ENCODE measurements at places on chromosomes 7 and 10. TPM values are rescaled to one million over a fixed set of nuclear protein-coding genes. Genes with fewer than 3 reads are reported as not detected.

- H3K27me3 ChIP-seq, result no peaks in the 10 kb centered on the region
- H3K4me1 ChIP-seq, result no peaks in the 10 kb centered on the region
- no peak for DNase-seq
- no peak overlapping the region for H3K27ac ChIP-seq
These were observed 329.5 kb downstream of the ATRNL1 start for GRCh38 chr10:115422624-115423023.

DNA sequence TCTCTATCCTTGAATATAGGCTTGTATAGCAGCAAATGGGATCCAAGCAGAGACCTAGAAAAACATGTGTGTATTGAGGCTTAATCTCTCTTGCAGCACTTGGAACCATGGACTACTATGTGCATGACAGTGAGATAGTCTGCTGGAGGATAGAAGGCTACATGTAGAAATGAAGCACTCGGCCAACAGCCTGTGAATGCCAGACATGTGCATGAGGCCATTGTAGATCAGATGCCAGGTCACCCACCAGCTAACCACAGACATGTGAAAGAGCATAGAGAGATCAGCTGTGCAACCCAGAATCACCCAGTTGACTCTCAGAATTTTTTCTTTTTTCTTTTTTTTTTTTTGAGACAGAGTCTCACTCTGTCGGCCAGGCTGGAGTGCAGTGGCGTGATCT lies 90.9 kb downstream of the NT5C2 start:
- H3K36me3 ChIP-seq, result peaks cover 30% of the 10 kb centered on the region
- H3K27me3 ChIP-seq, result no peaks in the 10 kb centered on the region
- no peak overlapping the region for H3K4me3 ChIP-seq
- H3K4me1 ChIP-seq, result no peaks in the 10 kb centered on the region

DNA sequence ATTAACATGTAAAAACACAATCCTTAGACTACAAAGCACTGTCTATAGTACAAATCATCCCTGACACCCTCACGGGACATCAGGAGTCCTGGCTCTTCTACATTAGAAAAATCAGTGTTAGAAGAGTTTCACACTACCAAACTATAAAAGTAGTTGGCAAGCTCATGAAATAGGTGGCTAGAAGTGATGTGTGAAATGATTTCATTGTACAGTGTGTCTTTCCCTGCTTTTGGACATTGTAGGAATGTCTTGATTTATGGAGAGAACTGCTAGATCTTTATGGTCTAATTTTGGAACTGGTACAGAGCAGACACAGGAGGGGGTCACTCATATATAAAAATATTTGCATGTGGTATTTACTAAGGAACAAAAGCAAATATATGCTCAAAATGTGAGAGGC lies 33.2 kb downstream of the SEMA3A start:
- H3K36me3 ChIP-seq, result no peaks in the 10 kb centered on the region
- no peaks in the 10 kb centered on the region for H3K4me1 ChIP-seq
- no peak overlapping the region for H3K27ac ChIP-seq
- no peak overlapping the region for H3K4me3 ChIP-seq
- no peak for DNase-seq

DNA sequence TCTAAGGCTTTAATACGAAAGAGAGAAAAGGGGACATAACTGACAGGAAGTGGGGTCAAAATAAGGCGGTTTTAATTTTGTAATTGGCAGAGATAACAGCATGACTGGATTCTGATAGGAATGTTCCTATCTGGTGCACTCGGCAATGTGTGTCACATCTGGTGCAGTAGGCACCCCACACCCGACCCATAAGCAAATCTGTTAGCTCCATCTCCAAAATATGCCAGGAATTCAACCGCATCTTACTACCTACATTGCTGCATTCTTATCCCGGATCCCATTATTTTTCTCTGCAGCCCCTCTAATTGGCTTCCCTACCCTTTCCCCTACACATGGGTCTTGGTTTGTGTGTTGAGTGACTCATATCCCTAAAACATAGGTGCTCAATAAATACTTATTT lies 19.1 kb upstream of the GALNT11 start:
- no peaks in the 10 kb centered on the region for H3K4me1 ChIP-seq
- DNase-seq, result no peak
- no peak overlapping the region for H3K4me3 ChIP-seq

DNA sequence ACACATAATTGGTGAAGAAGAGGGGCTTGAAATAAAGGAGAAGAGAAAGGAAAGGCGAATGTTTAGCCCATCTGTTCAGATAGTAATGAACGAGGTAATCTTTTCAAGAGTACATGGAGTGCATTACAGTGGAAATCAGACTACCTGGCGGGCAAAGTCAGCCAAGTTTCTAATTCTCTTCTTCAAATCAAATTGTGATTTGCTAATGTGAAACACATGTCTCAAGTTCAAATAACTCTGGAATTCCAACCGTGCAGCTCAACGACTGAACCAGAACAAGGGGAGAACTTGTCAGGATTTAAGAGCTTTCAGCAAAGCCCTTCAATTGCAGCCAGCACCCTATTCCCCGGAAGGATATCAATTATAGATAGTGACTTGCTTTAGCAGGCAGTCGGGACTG lies 216.9 kb downstream of the GLI3 start:
- H3K27ac ChIP-seq, result no peak overlapping the region
- DNase-seq, result no peak
- no peak overlapping the region for H3K4me3 ChIP-seq
- no peaks in the 10 kb centered on the region for H3K4me1 ChIP-seq
- H3K27me3 ChIP-seq, result no peaks in the 10 kb centered on the region

- H3K27ac ChIP-seq, result peak overlapping the region; percentile 84
- H3K36me3 ChIP-seq, result peaks cover 36% of the 10 kb centered on the region
These were observed 32.2 kb downstream of the PHTF2 start for GRCh38 chr7:77830649-77831355.

- no peaks in the 10 kb centered on the region for H3K27me3 ChIP-seq
- no peaks in the 10 kb centered on the region for H3K36me3 ChIP-seq
- no peak overlapping the region for H3K4me3 ChIP-seq
- no peak for DNase-seq
These were observed 9.2 kb upstream of the FOXP2 start for GRCh38 chr7:114405427-114405826.

DNA sequence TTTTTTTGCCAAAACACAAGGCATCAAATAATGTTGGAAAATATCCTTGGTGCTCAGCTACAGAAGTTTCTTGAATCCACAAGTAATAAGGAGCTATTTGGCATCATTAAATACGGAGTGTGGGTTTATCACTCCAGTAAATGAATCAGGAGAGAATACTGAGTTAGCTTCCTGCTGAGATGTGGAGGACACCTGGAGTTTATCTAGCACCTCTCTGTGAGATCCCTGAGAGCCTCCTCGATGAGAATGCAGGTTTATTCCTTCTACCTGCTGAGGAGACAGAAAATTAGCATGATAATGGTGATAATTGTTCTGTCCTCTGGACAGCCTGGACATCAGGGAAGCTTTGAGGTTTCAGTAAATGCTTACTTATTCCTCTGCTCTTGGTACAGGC lies 40.5 kb downstream of the NRG3 start:
- H3K4me1 ChIP-seq, result no peaks in the 10 kb centered on the region
- no peak overlapping the region for H3K27ac ChIP-seq
- H3K27me3 ChIP-seq, result no peaks in the 10 kb centered on the region
- H3K4me3 ChIP-seq, result no peak overlapping the region
- H3K36me3 ChIP-seq, result no peaks in the 10 kb centered on the region

DNA sequence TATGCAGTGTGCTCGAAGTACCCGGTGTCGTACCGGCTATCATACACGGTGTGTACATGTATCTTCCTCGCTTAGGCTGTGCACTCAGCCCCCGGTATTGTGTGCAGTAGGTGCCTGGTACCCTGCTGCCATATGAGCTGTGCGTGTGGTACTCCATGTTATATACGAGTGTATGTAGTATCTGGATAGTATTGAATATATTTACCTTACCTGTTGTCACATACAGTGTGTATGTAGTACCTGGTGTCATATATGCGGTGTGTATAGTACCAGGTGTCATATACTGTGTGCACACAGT lies 1.2 kb downstream of the ZMYND11 start:
- H3K4me1 ChIP-seq, result peaks cover 32% of the 10 kb centered on the region
- H3K27me3 ChIP-seq, result no peaks in the 10 kb centered on the region
- DNase-seq, result no peak
- no peaks in the 10 kb centered on the region for H3K36me3 ChIP-seq

DNA sequence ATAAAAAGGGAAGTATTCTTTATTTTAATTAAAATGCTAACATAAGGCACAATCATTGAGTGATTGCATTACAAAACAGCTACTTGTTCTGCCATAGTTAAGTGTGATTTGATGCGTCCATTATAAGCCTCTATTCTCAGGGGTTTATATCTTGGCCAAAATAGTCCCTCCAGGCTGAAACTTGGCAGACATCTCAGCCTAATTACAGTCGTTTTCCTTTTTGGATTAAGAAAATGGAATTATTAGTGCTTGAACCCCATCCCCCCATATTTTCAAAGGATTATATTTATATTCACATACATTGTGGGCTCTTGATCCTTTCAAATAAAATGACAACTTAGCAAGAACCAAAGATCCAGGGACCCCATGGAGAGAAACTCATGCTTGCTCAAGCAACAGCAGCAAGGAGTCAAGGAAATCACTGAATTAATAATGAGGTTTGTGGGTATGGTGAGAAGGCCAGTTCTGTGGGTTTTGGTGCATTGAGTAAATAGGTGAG lies 66.7 kb upstream of the NEUROD6 start:
- no peaks in the 10 kb centered on the region for H3K4me1 ChIP-seq
- no peak overlapping the region for H3K27ac ChIP-seq
- no peaks in the 10 kb centered on the region for H3K27me3 ChIP-seq
- no peak overlapping the region for H3K4me3 ChIP-seq

DNA sequence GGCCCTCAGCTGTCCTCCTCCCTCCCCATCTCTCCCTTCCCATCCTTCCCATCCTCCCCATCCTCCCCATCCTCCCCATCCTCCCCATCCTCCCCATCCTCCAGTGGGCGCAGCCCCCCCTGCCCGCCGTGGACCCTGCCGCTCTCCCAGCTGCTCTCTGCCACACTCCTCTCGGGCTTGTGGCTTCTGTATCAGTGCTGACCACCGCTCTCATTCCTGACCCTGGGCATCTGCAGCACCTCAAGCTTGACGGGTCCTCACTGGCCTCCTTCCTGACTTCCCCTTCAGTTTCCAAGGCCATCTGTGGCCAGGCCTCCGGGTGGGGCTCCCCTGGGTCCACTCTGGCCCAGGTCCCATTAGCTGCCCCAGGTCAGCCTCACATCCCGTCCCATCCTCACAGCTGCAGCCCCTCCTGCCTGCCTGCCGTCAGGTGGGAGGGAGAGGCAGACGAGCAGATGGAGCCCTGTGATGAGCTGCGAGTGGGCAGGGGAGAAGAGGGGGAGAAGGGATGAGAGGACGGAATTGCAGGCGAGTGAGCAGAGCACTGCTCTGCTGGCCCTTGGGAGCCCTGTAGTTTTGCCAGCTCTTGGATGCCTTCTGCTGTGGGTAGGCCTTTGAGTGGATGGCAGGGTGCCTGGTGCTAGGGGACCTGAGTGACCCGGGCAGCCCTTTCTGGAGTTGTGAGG lies 35.7 kb downstream of the LHPP start:
- DNase-seq, result no peak
- H3K27me3 ChIP-seq, result no peaks in the 10 kb centered on the region
- no peak overlapping the region for H3K4me3 ChIP-seq

DNA sequence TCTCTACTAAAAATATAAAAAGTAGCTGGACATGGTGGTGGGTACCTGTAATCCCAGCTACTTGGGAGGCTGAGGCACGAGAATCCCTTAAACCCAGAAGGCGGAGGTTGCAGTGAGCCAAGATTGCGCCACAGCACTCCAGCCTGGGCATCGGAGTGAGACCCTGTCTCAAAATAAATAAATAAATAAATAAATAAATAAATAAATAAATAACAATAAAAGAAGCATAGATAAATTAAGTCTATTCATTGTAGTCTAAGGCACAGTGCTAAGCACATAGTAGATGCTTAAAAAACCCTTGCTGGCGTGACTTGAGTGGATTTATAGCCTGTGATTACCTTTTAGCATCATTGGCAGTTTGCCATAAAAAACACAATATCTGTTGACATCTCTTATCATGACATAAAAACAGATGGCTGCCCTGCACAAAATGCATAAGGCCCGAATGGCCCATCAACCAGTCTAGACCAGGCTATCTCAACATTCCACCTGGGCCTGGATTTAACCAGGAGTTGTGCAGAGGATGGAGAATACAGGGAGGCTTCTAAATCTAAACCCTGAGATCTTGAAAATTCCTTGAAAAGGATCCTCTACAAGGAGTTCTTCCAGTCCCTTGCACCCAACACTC lies 94.9 kb downstream of the PRLHR start:
- H3K27me3 ChIP-seq, result peaks cover 20% of the 10 kb centered on the region
- no peak for DNase-seq
- H3K4me1 ChIP-seq, result peaks cover 3% of the 10 kb centered on the region
- no peak overlapping the region for H3K4me3 ChIP-seq
- no peaks in the 10 kb centered on the region for H3K36me3 ChIP-seq
- H3K27ac ChIP-seq, result no peak overlapping the region

GRCh38 chr7:22251281-22251680 lies 105.7 kb downstream of the RAPGEF5 start:
- no peak overlapping the region for H3K27ac ChIP-seq
- peaks cover 17% of the 10 kb centered on the region for H3K27me3 ChIP-seq
- no peaks in the 10 kb centered on the region for H3K36me3 ChIP-seq
- H3K4me3 ChIP-seq, result no peak overlapping the region
- peaks cover 2% of the 10 kb centered on the region for H3K4me1 ChIP-seq

DNA sequence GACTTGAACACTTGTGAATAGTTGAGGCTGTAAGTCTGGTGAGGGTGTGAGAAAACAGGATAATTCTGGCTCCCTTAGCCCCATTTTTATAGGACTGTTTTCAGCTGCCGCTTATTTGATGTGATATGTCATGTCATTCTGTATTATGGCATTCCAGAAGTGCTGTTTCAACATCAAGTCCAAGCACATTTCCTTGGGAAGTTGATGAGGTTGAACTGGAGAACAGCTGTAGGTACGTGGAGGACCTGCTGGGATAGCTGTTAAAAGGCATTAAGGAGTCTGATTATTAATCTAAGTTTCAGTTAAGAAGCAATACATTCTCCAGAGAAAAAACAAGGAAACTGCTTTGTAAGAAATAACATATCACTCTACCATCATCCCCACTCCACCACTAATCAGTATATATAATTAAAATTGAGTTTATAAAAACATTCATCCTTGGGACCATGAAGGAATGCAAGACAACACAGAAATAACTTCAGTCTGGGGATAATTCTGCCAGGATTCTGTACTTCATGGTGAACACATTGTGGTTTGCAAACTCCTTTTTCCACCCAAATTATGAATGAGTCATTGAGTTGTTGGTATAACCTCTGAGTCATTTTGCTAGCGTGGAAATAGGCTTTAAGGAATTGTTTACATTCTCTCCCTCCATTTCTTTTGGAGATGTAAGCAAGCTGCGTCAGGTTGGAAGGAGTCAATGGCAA lies 39.9 kb upstream of the TMEM229A start:
- H3K4me3 ChIP-seq, result no peak overlapping the region
- H3K36me3 ChIP-seq, result no peaks in the 10 kb centered on the region
- H3K27me3 ChIP-seq, result no peaks in the 10 kb centered on the region
- DNase-seq, result no peak
- H3K4me1 ChIP-seq, result no peaks in the 10 kb centered on the region

Gene PTPRZ1
- total RNA-seq, result not detected

Gene CALHM3
- 0.48 TPM for total RNA-seq

Gene COL1A2
- 0.08 TPM for total RNA-seq

Gene HNRNPF
- total RNA-seq, result 477 TPM

Gene ASZ1
- total RNA-seq, result not detected

Gene ZP3
- total RNA-seq, result 6.7 TPM

Gene VPS50
- 21.5 TPM for total RNA-seq

Gene SHTN1
- total RNA-seq, result 0.05 TPM

Gene CLIP2
- 1.6 TPM for total RNA-seq

Data from activated CD4-positive, alpha-beta memory T cell treated with anti-CD3 and anti-CD28 coated beads, Interleukin-2, amount 10 ng/mL, durations not matched to agents 7 days and 5 days (primary cell).